A549 treated with RU486 at 1 μM for 4 hours (cell line): ENCODE measurements at places on chromosomes 5 and 9. TPM values are rescaled to one million over a fixed set of nuclear protein-coding genes. Genes with fewer than 3 reads are reported as not detected.

RNF183 gene
- total RNA-seq, result 0.09 to 0.15 TPM in 2 of 5 replicates, not detected in the others

FCHSD1 gene
- 5.5 to 11.6 TPM (median 8.6 TPM) in 5 replicates for total RNA-seq

FUT7 gene
- total RNA-seq, result 0.07 to 0.09 TPM (median 0.08 TPM) in 3 of 5 replicates, not detected in the others

CBY3 gene
- total RNA-seq, result not detected in 5 replicates

PCDHAC1 gene
- 1.1 to 1.9 TPM (median 1.3 TPM) in 5 replicates for total RNA-seq

STPG3 gene
- total RNA-seq, result not detected in 5 replicates

RFESD gene
- total RNA-seq, result 1.7 to 2.9 TPM (median 2.1 TPM) in 5 replicates

IFNE gene
- 0.86 to 2.3 TPM (median 1.4 TPM) in 5 replicates for total RNA-seq

UGT3A2 gene
- not detected in 5 replicates for total RNA-seq

TSSK1B gene
- total RNA-seq, result not detected in 5 replicates

SLC6A18 gene
- total RNA-seq, result not detected in 5 replicates

KCNN2 gene
- total RNA-seq, result 0.10 to 0.24 TPM (median 0.17 TPM) in 4 of 5 replicates, not detected in the other

BTNL8 gene
- total RNA-seq, result not detected in 5 replicates

SLC36A2 gene
- total RNA-seq, result not detected in 5 replicates

PLAA gene
- 29.2 to 42.8 TPM (median 32.7 TPM) in 5 replicates for total RNA-seq

OR1J2 gene
- total RNA-seq, result not detected in 5 replicates

ZNF354C gene
- total RNA-seq, result 0.53 to 0.85 TPM (median 0.69 TPM) in 5 replicates

PLPPR1 gene
- total RNA-seq, result not detected in 5 replicates

DPP7 gene
- total RNA-seq, result 71.8 to 128 TPM (median 111 TPM) in 5 replicates

ACTBL2 gene
- 0.06 to 0.07 TPM in 2 of 5 replicates, not detected in the others for total RNA-seq

SCGB3A2 gene
- not detected in 5 replicates for total RNA-seq

TGFBI gene
- total RNA-seq, result 1,571 to 2,070 TPM (median 1,744 TPM) in 5 replicates

ANXA1 gene
- 1,170 to 1,524 TPM (median 1,352 TPM) in 5 replicates for total RNA-seq

MEGF9 gene
- total RNA-seq, result 14.0 to 29.7 TPM (median 26.6 TPM) in 5 replicates

ORM2 gene
- total RNA-seq, result not detected in 5 replicates

PCDHAC2 gene
- 2.4 to 6.1 TPM (median 2.8 TPM) in 5 replicates for total RNA-seq

SHISAL2B gene
- not detected in 5 replicates for total RNA-seq

C5orf52 gene
- total RNA-seq, result not detected in 5 replicates

OMD gene
- not detected in 5 replicates for total RNA-seq

SLC6A3 gene
- 0.07 to 0.37 TPM (median 0.14 TPM) in 4 of 5 replicates, not detected in the other for total RNA-seq

PCDHGA9 gene
- total RNA-seq, result 0.03 to 0.05 TPM (median 0.04 TPM) in 3 of 5 replicates, not detected in the others

SLCO6A1 gene
- total RNA-seq, result not detected in 5 replicates

FIBCD1 gene
- total RNA-seq, result 7.6 to 16.0 TPM (median 11.0 TPM) in 5 replicates

CATSPER3 gene
- 0.19 to 0.67 TPM (median 0.46 TPM) in 5 replicates for total RNA-seq

COL15A1 gene
- 0.26 to 0.50 TPM (median 0.34 TPM) in 5 replicates for total RNA-seq
